Fibroblast of skin of right biceps (primary cell): ENCODE measurements at places on chromosomes 11 and 22.

DNA sequence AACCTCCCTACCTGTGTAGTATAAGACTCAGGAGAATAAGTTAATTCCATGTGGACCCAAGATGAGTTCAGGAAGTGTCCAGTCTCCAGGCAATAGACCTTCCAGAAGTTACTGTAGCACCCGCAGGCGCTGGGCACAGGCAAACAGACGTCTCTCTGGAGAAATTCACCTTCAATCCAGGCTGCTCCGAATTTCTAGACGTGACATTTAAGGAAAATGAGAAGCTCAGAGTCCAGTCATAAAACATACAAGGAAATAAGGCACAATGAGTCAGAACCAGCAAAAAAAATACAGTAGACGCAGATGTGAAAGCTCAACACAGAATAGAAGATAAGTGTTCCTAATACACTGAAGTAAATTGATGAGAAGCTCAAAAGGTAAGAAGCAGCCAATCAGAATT is 14.2 kb downstream of the NADSYN1 start:
- no peak for DNase-seq

GRCh38 chr22:17855572-17856290 is 81.5 kb upstream of the BID start:
- no peak for DNase-seq

DNA sequence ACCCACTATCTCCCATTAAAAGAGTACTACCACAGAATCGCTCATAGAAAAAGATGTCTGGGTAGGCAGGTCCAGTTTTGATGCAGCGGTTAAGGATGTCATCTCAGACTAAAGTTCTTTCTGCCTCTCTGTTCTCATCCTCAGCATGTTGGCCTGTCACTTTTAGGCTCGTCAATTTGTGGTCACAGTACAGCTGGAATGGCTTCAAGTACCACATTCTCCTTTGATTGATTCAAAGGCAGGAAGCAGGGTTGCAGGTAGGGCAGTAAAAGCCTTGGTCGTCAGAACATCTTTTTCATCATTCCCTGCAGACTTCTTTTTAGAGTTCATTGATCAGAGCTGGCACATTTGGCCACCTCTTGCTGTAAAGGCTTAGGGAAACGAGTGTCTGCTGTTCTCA is 28.7 kb downstream of the SDHD start:
- no peak for DNase-seq

DNA sequence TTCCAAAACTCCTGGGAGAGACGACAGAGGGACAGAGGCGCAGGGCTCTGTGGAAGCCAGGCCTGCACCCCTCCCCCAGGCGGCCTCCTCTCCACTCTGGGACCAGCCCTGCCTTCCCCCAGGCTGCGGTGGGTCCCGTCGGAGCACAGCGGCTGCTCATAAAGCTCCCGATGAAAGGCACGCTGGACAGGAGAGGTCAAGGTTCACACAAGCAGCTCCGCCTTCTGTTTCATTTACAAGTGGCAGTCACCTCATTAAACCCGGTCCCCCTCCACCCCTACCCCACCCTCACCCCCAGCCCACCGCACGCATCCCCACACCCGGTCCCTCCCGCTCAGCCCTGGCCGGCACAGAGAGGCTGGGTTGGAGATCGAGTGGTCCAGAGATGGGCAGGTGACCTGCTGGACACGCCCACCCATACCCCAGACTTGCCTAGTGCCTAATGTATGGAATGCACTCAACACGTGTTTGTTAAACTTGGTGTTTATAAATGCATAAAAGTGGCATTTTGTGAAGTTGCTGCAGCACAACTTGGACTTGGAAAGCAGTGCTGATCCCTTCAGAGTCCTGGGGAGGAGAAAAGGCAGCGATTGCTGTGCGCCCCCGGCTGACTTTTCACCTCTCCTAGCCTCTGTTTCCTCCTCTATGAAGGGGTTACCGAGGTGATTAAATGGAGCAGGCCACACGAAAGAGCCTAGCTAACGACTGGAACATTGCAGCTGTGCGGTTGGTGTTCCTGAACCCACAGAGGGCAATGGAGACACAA is 26.0 kb downstream of the RPUSD4 start:
- DNase-seq, result no peak

- DNase-seq, result no peak
These were observed 18.9 kb downstream of the ARVCF start for GRCh38 chr22:19997561-19998231.

GRCh38 chr11:12076840-12077534 is 33.4 kb upstream of the MICAL2 start:
- no peak for DNase-seq

DNA sequence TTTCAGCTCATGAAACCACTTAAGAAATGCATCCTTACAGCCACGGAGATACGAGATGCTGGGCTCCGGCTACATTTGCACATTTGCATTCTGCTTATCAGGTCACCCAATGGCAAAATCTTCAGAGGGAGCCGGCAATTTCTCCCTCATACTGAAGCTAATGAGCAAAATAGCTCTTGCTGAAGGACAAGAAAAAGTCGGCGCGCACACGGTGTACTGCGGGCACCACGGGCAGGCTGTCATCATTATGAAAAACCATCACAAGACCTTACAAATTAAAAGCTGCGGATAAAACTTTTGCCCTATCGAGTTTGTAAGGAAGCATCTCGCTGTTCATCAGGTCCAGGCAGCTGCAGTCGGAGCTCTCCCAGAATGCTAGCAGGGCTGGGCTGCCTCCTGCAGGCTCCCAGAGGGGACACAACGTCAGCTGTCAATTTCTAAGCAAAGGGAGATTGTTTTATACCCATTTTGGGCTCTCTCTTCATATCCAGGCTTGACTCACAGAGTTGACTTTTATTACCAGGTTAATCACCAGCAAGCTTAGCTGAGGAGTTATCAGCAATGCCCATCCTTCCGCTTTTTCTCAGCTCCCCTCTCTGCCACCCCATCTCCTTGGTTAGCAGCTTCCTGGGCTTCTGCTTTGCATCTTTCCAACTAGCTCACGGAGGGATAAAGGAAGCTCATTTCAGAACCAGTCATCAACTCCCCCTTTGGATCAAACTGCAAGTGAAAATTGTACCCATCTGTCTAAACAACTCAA is 375.1 kb downstream of the OPCML start:
- DNase-seq, result no peak

- DNase-seq, result peak; percentile 32
These were observed 925 bp upstream of the KCNJ11 start for GRCh38 chr11:17389211-17389956.

- no peak for DNase-seq
These were observed 147.7 kb upstream of the SEZ6L start for GRCh38 chr22:26021516-26021915.
